ENCODE measurements at places on chromosomes 16 and 17.

GRCh38 chr16:23676924-23677480 is 1.7 kb upstream of the PLK1 start:
- no peak for DNase-seq

- no peak for DNase-seq
Measured at GRCh38 chr16:89013692-89014402, 36.8 kb upstream of the CBFA2T3 start.

DNA sequence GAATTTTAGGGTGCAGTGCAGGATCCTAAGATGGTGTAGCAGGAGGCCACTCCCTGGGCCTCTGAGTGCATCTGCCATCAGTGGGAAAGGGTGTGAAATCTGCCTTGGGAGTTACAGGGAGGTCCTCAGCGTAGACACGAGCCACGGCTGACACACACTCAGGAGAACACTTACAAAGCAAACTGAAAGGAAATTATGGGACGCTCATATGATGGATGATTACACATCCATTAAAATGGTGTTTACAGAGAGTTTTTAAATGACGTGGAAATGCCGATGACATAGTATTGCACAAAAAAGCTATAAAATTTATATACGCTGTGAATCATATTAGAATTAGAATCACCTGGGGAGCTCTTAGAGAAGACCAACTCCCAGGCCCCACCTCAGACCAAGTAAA is 175.2 kb downstream of the CCDC182 start:
- no peak for DNase-seq

DNA sequence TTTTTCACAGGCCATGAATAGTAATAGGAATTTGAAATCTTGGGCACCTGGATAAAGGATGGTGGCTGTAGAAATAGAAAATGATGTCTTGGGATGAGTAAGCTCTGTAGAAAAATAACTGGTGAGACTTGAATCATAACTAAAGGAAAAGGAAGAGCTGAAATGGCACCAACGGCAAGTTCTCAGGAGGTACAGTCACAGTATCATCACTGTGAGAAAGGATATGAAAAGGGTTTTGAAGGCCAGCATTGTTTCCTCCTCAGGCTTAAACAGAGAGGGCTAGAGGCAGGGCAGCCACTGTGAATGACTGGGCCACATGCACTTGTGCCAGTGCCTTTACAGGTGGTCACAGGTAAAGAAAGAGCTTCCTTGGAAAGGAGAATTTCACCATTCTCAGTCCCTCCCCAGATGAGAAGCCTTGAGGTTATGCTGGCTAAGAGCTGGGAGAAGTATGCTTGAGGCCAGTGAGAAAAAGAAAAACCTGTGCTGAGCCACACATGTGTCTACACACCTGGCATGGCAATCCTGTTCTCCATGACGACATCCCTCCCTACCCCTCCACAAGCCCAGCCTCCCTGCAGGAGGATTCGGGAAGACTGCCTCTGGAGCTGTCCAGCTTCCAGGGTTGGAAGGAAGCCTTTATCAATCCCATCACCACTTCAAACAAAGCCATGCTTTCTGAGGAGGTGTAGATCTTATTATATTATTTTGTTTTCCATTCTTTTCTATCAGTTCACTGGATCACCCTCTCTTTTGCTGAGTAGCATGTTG is 3.8 kb upstream of the ANKFN1 start:
- no peak for DNase-seq

DNA sequence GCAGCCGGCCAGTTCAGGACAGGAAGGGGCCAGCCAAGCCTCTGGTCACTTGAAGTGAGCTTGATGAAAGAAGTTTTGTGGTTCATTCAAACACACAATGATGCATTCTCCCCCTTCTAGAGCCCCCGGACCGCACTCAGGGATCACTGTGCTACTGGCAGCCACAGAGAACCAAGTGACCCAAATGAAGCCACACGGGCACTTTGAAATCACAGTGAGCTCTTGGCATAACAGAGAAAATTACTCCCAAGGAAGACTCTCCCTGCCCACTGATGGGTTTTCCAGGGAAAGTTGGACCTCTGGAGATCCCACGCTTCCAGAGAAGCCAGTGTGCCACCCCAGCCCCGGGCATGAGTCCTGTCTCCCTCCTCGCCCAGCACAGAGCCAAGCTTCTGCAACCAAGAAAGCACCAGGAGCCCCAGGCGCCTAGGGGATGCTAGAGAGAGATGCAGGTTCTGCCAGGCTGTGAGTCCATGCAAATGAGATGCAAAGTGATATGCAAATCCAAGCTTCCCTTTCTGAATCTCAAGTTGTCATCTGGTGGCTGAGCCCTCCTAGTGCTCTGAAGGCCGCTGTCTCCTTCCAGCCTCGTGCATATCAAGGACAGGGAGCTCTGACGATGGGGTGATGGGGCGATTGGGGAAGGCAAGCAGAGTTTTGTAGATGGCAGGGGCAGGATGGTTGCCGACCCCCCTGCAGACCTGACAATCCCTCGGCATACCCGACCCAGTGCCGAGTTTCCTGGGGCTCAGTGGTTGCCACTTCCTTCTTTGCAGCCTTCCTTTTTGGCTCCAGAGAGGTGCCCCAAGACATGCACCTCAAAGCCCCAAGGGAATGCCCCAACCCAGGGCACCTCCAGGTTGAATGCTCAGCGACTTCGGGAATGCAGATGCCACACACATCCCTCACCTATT is 59.7 kb upstream of the TNRC6C start:
- no peak for DNase-seq

DNA sequence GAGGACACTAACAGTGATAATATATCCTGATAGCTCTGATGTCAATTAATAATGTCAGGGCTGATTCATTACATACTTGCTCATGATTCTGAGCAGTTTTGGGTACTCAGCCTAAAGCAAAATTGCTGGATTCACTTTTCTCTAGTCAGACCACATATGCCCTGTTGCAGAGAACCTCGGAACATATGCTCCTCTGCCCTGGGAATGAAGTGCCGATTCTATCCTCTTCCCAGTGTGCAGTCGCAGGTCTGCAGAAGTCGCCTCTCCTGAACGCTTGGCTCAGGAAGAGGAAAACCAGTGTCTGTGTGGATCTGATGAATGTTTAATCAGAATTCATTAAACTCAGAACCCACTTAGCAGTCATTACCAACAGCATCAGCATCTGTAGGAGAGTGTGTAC is 34.5 kb downstream of the ABCC12 start:
- DNase-seq: no peak

DNA sequence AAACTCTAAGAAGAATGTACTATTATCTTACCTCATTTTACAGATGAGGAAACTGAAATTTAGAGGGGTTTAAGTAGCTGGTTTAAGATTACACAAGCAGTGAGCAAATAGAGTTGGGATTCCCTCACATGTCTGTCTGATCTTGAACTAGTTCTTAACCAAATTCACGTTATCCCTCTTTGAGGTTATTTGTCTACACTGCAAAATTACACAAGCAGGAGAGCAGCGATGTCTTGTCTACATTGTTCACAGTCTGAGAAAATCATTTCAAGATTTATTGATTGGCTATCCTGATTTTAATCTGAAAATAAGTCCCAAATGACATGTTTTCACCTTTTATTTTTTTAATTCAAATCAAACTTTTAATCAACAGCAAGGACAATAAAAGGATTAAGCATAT is 56.9 kb downstream of the SOX9 start:
- no peak for DNase-seq

DNA sequence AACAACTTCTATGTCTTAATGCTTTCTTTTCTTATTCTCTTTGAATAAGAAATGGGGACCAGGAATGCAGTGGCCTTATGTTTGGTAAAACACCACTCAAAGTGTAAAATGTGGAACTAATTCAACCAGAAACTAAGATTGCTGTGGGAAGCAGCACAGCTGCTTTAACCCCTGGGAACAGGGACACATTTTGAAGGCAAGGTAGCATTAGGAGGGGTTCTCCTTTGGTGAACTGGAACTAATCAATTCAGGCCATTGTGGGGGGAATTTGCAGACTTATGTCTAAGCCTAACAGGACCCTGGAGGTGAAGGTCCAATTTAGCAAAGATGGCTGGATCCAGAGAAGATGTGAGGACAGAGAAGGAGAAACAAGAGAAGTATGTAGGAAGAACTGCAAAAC is 256.1 kb downstream of the ZFHX3 start:
- no peak for DNase-seq

GRCh38 chr17:60652454-60653247 is 25.0 kb upstream of the BCAS3 start:
- no peak for DNase-seq

- DNase-seq: no peak
Measured at GRCh38 chr17:40058865-40059264, 3.9 kb upstream of the THRA start.

DNA sequence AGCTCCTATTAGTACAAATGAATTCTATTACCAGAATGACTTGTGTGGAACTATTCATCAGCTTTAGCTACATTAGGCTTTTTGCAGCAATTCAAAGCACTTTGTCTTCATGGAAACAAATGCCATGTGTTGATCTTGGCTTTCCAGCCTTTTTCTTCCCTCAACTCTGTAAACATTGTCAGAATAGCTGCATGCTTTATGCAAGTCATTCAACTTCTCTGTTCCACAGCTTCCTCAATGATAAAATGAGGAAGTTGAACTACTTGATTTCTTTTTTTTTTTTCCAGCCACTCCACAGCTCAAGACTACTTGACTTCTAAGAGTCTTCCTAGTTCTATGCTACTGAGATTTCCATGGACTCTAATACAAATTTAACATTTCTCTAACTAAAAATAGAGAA is 41.1 kb downstream of the KIAA0753 start:
- DNase-seq: no peak

GRCh38 chr16:64826374-64826773 is 295.5 kb downstream of the CDH11 start:
- DNase-seq: no peak

DNA sequence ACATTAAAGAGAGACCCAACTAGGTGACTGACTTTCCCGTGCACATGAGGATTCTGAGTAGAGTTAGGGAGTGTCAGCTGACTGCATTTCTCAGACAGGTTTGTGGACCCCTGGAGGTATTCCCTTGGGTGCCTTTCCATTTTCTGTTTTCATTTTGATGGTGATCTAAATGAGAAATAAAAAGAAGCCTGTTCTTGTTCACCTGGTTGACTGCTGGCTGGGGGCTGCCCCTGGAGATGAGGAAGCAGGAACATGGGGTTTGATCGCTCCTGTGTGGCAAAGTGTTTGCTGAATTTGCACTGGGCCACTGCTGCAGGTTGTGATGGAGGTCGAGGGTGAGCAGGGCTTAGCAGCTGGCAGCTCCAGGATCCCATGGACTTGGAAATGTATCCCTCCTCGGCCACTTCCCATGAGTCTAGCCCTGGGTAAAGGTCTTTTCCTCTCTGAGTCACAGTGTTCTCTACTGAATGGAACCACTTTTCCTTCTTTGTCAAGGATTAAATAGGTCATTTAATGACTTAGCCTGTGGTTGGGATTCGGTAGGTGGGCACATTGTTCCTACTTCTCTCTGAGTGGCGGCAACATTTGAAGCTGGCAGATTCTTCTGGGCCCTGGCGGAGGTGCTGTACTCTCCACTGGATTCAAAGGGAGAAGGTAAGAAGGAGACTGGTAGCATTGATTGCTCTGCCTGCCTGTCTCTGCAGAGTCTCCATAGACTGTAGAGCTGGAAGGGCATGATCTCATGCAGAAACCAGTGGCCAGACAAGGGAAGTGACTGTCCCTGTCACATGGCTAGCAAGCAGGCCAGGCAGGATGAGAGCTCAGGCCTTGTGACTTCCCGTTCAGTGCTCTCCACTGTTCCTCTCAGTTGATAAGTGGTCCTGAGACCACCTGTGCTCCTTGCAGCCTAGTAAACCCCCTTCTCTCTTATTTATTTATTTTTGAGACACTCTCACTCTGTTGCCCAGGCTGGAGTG is 17.9 kb downstream of the SNX29 start:
- DNase-seq: no peak

DNA sequence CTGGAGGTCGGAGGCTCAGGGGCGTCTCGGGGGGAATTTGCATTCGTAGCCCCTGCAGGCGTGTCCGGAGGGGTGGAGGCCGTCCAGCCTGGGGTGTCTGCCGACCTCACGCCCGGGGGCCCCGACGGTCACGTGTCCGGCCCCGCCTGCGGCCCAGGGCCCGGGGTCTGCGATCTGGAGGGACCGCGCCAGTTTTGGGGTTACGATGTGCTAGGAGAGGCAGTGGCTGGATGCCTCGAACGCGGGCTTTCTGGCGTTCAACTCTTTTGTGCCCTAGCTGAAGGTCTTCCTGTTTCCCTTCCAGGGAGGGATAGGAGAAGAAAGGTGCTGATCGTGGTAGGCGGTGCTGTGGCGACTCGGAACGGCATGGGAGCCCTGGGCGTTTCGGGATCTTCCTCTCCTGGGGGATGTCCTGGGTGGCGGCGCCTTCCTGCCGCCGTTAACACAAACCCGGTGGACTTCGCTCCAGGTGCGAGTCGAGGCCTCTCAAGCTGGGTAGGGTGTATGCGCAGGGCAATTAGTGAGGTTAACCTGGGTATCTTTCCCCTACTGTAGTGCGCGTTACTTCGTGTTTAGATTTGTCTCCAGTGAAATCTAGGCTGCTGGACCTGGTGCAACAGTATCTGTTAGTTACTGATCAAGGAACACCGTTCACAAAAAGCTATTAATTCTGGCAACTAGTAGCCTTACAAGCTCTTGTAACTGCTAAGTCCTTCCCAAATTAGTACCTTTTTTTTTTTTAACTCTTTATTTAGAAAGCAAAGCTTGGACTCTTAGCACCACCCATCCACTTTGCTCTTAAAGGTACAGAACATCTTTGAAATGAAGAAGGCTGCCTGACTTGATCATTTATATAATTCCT is 1.3 kb downstream of the AKAP1 start:
- peak; percentile 4 for DNase-seq

GRCh38 chr17:42675965-42676423 is 800 bp downstream of the PLEKHH3 start:
- no peak for DNase-seq

DNA sequence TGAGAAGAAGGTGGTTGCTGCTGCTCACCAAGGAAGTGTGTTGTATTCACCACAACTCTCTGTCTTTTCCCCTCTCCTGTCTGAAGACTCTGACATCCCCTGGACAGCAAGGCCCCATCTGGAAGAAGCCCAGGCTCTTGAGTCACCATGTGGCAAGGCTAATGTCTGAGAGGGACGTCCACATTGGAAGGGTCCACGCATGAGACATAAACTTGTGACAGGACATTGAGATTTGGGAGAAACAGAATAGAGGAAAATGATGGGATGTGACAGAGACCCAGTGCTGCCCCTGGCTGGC is 176.5 kb downstream of the IRF8 start:
- DNase-seq: no peak

DNA sequence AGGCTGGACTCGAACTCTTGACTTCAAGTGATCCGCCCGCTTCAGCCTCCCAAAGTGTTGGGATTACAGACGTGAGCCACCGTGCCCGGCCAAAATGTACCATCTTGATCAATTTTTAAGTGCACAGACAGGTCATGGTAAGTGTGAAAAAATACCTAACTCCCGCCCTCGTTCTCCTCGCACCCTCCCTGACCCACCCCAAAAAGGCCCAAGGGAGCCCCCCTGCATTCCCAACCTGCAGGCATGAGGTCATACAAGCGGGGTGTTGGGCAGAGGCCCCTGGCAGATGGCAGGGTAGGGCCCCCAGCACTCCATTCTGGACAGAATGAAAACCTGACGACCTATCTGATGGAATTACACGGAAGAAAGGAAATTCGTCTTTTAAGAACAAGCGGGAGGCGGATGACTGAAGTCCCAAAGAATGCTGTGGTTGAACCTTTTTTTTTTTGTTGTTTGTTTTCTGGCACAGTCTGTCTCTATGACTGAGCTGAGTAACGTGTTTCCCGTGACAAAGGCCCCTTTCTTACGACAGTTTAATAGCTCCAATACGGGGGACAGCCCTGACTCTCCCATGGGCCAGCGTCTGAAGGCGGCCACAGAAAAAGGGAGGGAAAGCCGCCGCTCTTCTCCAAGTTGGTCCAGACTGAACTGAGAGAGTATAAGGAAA is 376.4 kb downstream of the SLC39A11 start:
- no peak for DNase-seq

- DNase-seq: no peak
Measured at GRCh38 chr16:88070341-88070740, 119.1 kb downstream of the BANP start.
